H9 (cell line): ENCODE measurements at places on chromosomes 11 and 22. TPM values are rescaled to one million over a fixed set of nuclear protein-coding genes. Genes with fewer than 3 reads are reported as not detected.

DNA sequence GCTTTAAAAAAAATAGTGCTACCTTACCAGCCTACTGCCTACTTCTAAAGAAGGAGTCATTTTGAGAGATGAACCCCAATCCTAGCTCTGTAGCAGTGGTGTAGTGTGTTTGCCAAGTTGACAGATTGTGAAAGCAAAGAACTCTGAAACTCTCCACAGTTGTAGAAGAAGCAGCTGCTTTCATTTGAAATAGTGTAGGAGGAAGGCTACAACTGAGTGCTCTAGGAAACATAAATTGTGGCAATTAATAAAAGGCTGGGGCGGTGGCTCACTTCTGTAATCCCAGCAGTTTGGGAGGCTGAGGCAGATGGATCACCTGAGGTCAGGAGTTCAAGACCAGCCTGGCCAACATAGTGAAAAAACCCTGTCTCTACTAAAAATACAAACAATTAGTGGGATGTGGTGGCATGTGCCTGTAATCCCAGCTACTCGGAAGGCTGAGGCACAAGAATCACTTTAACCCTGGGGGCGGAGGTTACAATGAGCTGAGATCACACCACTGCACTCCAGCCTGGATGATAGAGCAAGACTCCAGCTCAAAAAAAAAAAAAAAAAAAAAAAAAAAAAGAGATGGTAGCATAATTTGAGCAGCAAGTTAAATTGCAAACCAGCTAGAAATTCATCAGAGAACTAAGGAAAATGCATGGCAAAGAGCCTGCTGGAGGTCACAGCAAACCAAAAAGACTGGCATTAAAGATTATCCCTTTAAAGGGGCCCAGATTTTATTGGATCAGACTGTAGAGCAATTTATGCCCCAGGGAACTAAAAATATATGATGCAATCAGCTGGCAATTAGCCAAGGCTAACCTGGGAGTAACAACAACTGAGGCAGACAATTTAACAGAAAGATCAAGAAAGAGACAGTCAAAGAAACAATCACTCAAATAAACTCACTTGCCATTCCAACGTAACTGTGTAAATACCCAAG, 112.6 kb downstream of the LUZP2 start:
- H3K27me3 ChIP-seq = no peaks in the 10 kb centered on the region
- H3K27ac ChIP-seq = no peak overlapping the region
- no peak overlapping the region for H3K4me3 ChIP-seq
- no peak for DNase-seq

GRCh38 chr11:97570636-97571035, 1180.8 kb downstream of the JRKL start:
- H3K36me3 ChIP-seq = peaks cover 15% of the 10 kb centered on the region
- H3K27ac ChIP-seq = no peak overlapping the region
- no peak for DNase-seq

- no peaks in the 10 kb centered on the region; the same call in 1 of the 2 replicates for H3K4me1 ChIP-seq
- H3K36me3 ChIP-seq = no peaks in the 10 kb centered on the region
- H3K27me3 ChIP-seq = no peaks in the 10 kb centered on the region
- DNase-seq = peak; percentile 100
Measured at GRCh38 chr22:36409911-36410756, 22.4 kb upstream of the MYH9 start.

DNA sequence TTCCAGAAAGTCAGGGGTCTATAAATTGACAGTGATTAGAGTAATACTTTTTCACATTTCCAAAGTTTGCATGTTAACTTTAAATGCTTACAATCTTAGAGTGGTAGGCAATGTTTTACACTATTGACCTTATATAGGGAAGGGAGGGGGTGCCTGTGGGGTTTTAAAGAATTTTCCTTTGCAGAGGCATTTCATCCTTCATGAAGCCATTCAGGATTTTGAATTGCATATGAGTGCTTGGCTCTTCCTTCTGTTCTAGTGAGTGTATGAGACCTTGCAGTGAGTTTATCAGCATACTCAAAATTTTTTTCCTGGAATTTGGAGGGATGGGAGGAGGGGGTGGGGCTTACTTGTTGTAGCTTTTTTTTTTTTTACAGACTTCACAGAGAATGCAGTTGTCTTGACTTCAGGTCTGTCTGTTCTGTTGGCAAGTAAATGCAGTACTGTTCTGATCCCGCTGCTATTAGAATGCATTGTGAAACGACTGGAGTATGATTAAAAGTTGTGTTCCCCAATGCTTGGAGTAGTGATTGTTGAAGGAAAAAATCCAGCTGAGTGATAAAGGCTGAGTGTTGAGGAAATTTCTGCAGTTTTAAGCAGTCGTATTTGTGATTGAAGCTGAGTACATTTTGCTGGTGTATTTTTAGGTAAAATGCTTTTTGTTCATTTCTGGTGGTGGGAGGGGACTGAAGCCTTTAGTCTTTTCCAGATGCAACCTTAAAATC, 5.3 kb downstream of the MALAT1 start:
- H3K27me3 ChIP-seq = no peaks in the 10 kb centered on the region
- DNase-seq = no peak
- H3K4me1 ChIP-seq = no peaks in the 10 kb centered on the region
- no peak overlapping the region for H3K4me3 ChIP-seq
- H3K36me3 ChIP-seq = peaks cover 33% of the 10 kb centered on the region

DNA sequence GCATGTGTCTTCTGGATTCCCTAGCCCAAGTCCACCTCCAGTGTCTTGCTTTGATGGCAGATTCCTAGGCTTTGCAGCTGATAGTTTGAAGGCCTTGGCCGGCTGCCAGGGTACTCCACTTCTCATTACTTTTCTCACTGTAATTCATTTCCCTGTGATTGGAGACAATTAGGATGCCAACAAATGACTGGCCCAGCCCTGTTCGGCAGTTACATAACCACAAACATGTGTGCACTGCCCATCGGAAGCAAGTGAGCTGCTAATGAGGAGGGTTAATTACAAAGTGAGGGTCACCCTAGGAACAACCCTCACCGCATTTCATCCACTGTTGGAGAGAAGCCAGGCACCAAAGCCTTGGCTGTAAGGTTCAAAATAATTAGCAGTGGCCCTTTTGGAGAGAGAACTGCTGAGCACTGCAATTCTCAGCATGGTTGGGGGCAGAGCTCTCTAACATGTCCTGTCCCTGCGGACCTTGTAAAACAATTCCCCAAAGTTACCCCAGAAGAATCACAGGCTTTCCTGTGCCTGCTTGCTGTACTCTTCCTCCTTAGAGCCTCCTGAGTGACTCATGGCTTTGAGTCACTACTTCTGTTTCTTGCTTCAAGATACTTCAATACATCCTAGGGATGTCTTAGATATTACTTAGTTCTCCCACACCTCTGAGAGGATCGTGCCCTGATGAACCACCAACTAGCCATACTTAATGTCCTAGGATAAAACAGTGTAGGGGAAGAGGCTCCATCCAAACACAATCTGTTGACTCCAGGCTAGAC, 109.7 kb upstream of the GALNT18 start:
- H3K27me3 ChIP-seq = no peaks in the 10 kb centered on the region
- no peak overlapping the region for H3K4me3 ChIP-seq
- H3K36me3 ChIP-seq = no peaks in the 10 kb centered on the region
- DNase-seq = no peak

- H3K4me1 ChIP-seq = no peaks in the 10 kb centered on the region
- H3K36me3 ChIP-seq = peaks cover 13% of the 10 kb centered on the region
- no peaks in the 10 kb centered on the region for H3K27me3 ChIP-seq
- no peak overlapping the region for H3K27ac ChIP-seq
Measured at GRCh38 chr11:132728026-132728425, 804.3 kb downstream of the OPCML start.

- H3K4me1 ChIP-seq = no peaks in the 10 kb centered on the region
- H3K4me3 ChIP-seq = no peak overlapping the region
- no peaks in the 10 kb centered on the region for H3K36me3 ChIP-seq
- H3K27ac ChIP-seq = no peak overlapping the region
Measured at GRCh38 chr11:95680169-95680929, 109.2 kb downstream of the FAM76B start.

GRCh38 chr11:64970731-64971151, 1.2 kb downstream of the MAJIN start:
- no peak for DNase-seq
- H3K4me1 ChIP-seq = no peaks in the 10 kb centered on the region
- no peaks in the 10 kb centered on the region for H3K27me3 ChIP-seq
- no peak overlapping the region for H3K27ac ChIP-seq

DNA sequence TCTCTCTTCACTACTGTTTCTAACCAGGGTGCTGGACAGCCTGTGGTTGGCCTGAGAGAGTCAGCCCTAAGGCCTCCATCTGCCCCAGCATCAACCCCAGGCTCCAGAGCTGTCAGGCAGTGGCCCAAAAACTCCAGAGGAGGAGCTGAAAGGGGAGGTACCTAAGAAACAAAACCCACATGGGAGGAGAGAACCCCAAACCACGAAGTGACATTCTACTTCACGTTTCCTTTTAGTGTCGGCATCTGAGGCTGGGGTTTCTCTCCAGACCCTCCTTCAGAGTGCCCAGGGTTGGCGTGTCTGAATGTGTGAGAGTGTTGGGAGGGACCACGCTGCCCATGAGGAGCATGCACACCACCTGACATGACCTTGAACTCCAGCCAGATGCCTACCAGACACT, 69.8 kb upstream of the NNMT start:
- H3K27ac ChIP-seq = no peak overlapping the region
- DNase-seq = no peak
- no peaks in the 10 kb centered on the region for H3K27me3 ChIP-seq
- no peaks in the 10 kb centered on the region for H3K36me3 ChIP-seq

DNA sequence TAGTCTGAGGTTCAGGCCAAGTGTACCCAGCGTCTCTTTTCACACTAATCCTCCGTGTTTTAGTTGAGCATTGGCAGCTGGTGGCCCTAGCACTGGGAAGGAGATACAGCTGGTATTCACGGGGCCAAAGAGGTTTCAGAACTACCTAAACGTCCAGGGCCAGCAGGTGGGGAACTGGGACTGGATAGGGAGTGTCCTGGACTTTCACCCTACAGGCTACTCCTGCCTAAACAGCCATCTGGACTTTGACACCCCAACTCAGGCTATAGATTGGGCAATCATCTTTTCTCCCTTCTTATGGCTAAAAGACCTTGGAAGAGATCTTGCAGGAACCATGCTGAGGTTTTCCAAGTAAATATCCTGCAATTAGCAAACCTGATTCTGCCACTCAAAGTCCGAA, 2.8 kb downstream of the SPON1 start:
- DNase-seq = peak; percentile 34
- H3K27me3 ChIP-seq = peaks cover 48% of the 10 kb centered on the region
- no peaks in the 10 kb centered on the region for H3K4me1 ChIP-seq
- H3K36me3 ChIP-seq = no peaks in the 10 kb centered on the region
- no peak overlapping the region for H3K4me3 ChIP-seq
- no peak overlapping the region for H3K27ac ChIP-seq

DNA sequence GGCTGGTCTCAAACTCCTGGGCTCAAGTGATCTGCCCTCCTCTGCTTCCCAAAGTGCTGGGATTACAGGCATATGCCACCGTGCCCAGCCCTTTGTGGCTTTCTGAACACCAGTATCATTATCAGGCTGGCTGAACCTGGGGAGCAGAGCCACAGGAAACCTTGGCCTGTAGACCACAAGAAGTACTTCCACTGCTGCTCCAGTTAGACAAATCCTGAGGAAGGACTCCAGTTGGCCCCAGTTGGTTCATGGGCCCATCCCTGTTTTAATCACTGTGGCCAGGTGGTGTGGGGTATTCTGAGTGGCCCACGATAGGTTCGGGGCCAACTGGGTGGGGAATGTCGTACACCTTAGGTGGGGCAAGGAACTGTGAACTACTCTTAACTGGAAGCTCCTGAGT, 5.5 kb upstream of the DUSP18 start:
- no peak for DNase-seq
- no peaks in the 10 kb centered on the region for H3K36me3 ChIP-seq
- no peak overlapping the region for H3K4me3 ChIP-seq
- peaks cover 6% of the 10 kb centered on the region; the same call in 1 of the 2 replicates for H3K27me3 ChIP-seq

DNA sequence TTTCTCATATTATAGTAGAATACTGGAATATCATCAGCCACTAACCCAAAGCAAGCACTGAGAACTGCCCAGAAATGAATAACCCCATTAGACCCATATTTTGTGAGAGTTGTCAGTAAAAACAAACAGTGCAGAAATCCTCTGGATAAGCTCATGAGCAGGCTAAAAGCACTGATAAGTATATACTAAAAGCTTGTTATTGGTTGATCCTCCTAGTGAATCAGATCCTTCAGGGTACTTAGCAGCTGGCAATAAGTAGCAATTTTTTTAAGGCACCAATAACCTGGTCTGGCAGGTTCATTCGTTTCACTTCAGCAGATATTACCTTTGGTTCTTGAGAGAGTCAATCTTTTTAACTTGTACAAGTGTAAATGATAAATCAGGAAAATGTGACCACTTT, 1.2 kb downstream of the NOX4 start:
- DNase-seq = no peak
- H3K36me3 ChIP-seq = no peaks in the 10 kb centered on the region
- no peak overlapping the region for H3K4me3 ChIP-seq
- no peaks in the 10 kb centered on the region for H3K27me3 ChIP-seq

DNA sequence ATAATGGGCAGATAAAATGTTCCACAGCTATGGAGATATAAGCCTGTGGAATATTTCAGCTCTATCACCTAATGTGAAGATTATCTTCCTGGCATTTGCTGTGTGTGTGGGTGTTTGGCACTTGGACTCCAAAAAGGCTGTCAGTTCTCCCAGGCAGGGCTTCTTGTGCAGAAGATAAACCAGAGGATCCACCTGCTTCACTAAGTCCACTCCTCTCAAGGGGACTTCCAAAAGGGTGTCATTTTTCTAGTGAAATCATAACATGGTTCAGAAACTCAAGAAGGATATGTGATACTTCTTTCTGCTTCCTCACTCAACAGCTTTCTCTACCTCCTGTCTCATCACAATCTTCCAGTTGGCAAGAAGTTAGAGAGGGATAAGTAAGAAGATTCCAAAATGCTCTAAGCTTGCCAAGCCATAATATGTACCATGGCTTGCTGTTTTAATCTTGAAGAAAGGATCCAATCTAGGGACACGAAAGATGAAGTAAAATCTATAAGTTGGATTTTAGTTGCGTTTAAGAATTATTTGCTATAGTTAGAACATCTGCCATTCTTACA, 206.2 kb upstream of the MTMR2 start:
- H3K36me3 ChIP-seq = no peaks in the 10 kb centered on the region
- DNase-seq = no peak

GRCh38 chr11:59550842-59551658, 39.7 kb downstream of the OR4D9 start:
- DNase-seq = peak; percentile 81
- peak overlapping the region; percentile 12 for H3K27ac ChIP-seq
- H3K4me1 ChIP-seq = 0 out of 2 replicates have a peak, but pooled peaks cover 4% of the 10 kb centered on the region

DNA sequence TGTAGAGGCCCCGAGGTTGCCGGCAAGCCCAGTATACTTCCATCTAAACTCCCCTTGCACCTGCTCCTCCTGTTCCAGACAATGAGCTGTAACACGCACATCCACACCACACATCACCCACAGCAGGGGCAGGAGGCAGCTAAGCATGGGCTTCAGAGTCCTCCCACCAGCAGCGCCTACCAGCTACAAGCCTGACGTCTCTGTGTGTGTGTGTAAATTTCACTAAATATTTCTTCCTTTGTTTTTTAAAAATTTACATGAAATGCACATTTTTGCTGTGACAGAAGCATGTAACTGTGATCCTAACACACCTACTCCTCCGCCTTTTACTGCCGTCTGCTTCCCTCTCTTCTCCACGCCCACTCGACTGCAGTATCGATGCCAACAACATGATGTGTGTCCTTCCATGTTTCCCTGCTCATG, 29.4 kb upstream of the PACSIN2 start:
- no peaks in the 10 kb centered on the region for H3K27me3 ChIP-seq
- H3K36me3 ChIP-seq = no peaks in the 10 kb centered on the region
- H3K27ac ChIP-seq = no peak overlapping the region
- H3K4me1 ChIP-seq = no peaks in the 10 kb centered on the region

The TRIM48 gene
- total RNA-seq = not detected in 2 replicates

The RNF26 gene
- total RNA-seq = 56.2 and 57.6 TPM in 2 replicates

The LRRC75B gene
- total RNA-seq = 16.4 and 18.1 TPM in 2 replicates

The MMP11 gene
- 4.9 and 5.3 TPM in 2 replicates for total RNA-seq

The SLC5A1 gene
- not detected in 2 replicates for total RNA-seq
